ENCODE measurements at places on chromosomes 2 and 18.
A peak's percentile ranks its signal among the peaks of the same experiment; 100 is the strongest.

GRCh38 chr2:213068676-213069359 lies 82.6 kb downstream of the IKZF2 start:
- no peak for DNase-seq

- DNase-seq: no peak
These were observed 369 bp downstream of the SMCHD1 start for GRCh38 chr18:2655954-2656236.

GRCh38 chr18:2123077-2123476 lies 448.2 kb downstream of the METTL4 start:
- DNase-seq: no peak

DNA sequence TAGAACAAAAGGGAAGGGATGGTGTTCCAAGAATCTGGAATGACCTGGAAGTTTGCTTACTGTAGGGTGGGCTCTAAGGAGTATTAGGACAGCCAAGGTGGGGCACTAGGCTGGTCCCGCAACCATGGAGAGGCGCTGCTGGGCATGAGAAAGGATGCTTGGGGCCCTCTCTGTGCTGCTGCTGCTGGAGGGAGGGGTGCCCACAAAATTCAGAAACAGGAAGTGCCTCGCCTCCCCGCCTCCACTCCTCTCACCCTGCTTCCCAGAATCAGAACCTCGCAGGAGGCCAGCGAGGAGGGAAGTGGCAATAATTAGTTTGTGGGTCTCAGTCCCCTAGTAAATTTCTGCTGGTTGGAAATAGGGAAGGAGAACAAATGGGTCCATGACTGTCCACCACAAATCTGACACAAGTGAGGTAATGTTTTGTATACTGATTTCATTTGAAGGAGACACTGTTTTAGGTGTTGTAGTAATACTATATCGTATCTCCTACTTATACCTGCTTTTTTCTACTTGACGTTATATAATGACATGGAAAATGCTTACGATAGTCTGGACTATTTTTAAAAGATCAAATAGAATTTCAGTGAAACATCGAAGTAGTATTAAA lies 7.9 kb upstream of the PDCL3 start:
- DNase-seq: peak; percentile 29

GRCh38 chr2:96529376-96530143 lies 7.0 kb upstream of the ARID5A start:
- no peak for DNase-seq

- DNase-seq: no peak
These were observed 79.3 kb downstream of the ABI2 start for GRCh38 chr2:203407496-203407895.

DNA sequence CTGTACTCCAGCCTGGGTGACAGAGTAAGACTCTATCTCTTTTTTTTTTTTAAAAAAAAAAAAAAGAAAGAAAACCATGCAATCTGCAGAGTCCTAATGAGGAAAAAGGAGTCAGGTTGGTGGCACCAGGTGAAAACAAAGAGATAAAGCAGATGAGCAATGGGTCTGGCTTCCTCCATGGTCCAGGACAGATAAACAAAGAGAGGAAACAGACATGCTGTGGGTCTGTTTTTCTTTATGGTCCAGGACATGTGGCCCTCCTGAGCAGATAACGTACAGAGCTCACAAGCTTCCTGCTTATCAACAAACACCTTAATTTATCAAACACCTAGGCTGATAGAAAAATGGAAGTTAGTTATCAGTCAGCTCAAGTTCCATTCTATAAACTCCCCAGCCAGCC lies 24.4 kb upstream of the TUBB6 start:
- DNase-seq: no peak

- DNase-seq: no peak
These were observed 132.7 kb upstream of the STON1 start for GRCh38 chr2:48397281-48397680.

Measured in CD4-positive, alpha-beta T cell (primary cell).